ENCODE measurements at places on chromosomes 12 and 14.

DNA sequence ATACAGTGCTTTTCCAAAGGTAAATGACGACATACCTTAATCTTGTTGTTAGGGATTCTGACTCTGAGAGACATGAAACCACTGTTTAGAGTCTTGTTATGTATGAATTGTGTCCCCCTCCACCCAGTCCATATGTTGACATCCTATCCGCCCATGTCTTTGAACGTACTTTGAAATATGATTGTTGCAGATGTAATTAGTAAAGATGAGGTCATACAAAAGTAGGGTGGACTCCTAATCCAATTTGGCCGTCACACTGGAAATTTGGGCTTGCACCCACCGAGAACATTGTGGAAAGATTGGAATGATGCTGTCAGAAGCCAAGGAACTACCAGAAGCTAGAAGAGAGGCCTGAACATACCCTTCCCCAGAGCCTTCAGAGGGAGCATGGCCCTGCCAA, 62.2 kb downstream of the RGS6 start:
- no peak for DNase-seq

DNA sequence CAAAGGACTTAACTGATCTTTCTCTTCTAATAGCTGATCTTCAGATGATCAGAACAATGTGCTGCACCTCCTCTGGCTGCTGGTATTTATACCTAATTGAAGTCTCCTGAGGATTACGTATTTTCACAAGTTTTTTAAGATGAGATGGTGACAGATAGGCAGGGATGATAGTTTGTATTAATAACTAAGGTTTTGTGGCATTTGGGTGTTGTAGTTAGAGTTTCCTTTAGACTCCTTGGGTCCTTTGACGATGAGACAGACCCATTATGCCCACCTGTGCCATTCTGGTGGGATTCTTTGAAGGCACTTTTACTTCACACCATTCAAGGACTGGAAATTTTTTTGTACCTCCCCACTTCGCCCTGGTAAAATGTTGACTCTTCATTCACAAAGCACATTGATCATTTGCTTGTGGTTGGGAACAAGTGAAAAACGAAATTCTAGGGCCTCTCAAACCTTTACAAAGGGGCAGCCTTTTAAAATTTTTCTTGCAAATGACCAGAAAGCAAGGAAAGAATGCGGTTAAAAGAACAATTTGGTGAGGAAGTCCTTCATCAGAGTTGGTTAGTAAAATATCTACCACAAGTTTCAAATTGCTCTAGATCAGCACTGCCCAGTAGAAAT, at the start of gene IFNG:
Gene IFNG (minus strand): TSS at position 60 of the 624 bp plus-strand sequence. CDS start 125 bp downstream, outside the sequence.
- no peak for DNase-seq

GRCh38 chr12:59115526-59115925, 195.2 kb upstream of the LRIG3 start:
- DNase-seq, result no peak

GRCh38 chr12:21715386-21715785, 57.7 kb upstream of the LDHB start:
- no peak for DNase-seq

DNA sequence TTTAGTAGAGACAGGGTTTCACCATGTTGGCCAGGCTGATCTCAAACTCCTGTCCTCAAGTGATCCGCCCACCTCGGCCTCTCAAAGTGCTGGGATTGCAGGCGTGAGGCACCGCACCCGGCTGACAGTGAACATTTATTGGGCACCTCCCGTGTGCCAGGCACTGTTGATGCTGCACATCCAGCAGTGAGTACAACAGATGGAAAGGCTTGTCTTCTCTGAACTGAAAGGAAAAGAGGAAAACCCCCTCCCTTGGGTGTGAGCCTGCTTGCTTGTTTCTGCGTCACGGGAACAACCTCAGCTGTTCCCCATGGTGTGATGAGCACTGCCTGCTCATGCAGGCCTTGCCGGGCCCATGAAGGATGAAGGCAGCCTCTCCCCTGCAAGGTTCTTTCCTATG, 39.5 kb downstream of the DGLUCY start:
- DNase-seq, result no peak

DNA sequence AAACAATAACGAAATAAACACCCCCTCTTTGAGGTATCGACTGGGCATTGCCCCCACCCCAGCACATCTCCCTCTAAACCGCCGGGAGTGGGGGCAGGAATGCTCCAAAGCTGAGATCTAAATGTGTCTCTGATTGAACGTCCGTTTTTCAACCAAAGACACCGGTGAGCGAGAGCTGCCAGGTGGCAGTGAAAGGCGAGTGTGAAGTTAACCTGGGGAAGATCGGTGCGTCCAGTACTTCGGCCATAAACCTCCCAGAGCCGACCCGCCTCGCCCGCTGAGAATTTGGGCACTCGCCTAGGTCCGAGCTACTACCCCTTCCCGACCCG, 625 bp downstream of the ANGEL1 start:
- DNase-seq, result no peak

- no peak for DNase-seq
These were observed 2.3 kb upstream of the NEMP1 start for GRCh38 chr12:57080855-57081254.

GRCh38 chr14:64801800-64802199, 77.9 kb downstream of the SPTB start:
- no peak for DNase-seq

- DNase-seq, result no peak
These were observed 152.2 kb downstream of the PDE3A start for GRCh38 chr12:20520532-20520931.

- DNase-seq, result no peak
These were observed 6.1 kb upstream of the PSMA6 start for GRCh38 chr14:35286003-35286600.

- no peak for DNase-seq
These were observed 17.7 kb upstream of the TSPAN11 start for GRCh38 chr12:30908722-30909348.

DNA sequence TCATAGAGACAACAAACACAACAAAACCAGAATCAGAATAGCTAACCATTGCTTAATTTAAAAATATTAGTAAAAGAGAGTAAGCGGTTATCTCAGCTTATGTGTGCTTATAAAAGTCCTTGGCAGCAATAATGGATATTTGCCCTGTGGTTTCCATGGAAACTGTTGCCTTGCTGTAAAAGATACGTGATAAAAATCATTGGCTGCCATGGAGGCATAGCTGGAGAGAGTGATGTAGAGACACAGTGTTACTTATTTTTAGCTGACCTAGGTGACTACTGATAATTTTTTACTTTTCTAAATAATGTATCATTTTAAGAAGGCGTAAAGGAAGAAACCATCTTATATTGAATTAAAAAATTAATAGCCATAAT, 92.9 kb downstream of the ERC1 start:
- DNase-seq, result no peak

DNA sequence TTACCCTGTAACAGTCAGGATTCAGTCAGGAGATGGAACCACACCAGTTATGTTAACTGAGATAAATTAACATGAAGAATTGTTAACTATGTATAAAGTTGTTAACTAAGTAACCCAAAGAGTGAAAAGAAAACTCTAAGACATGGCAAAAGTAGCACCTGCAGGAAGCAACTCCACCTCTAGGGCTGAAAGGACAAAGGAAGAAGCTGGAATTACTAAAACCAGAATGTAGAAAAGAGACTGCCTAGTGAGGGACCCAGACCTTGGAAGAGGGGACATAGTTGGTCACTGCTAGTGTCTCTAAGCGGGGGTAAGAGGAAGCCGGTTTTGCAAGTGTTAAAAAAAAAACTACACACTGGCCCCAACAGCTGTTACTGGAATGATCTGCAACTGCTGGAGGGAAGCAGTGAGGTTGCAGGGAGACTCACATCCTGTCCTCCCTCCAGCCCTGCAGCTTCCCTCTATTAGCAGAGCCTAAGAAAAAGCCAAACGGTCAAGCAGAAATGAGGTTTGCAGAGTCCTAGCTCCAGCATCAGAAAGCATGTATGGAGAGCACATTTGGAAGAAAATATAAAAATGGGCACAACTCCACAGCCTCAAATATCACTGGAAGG, 39.8 kb downstream of the GPR135 start:
- DNase-seq, result no peak

DNA sequence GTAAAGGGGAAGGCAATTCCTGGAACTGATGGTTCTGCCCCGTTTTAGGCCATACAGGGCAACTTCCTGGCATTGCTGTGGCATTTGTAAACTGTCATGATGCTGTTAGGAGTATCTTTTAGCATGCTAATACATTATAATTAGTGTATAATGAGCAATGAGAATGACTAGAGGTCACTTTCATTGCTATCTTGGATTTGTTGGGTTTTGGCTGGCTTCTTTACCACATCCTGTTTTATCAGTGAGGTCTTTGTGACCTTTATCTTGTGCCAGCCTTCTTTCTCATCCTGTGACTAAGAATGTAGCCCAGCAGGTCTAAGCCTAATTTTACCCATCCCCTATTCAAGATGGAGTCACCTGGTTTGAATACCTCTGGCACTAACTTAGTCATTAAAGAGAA, 51.2 kb downstream of the TESPA1 start:
- no peak for DNase-seq

- DNase-seq, result no peak
These were observed 195.5 kb upstream of the BTG1 start for GRCh38 chr12:92341065-92341668.

GRCh38 chr12:124581307-124582107, 14.1 kb upstream of the NCOR2 start:
- no peak for DNase-seq

DNA sequence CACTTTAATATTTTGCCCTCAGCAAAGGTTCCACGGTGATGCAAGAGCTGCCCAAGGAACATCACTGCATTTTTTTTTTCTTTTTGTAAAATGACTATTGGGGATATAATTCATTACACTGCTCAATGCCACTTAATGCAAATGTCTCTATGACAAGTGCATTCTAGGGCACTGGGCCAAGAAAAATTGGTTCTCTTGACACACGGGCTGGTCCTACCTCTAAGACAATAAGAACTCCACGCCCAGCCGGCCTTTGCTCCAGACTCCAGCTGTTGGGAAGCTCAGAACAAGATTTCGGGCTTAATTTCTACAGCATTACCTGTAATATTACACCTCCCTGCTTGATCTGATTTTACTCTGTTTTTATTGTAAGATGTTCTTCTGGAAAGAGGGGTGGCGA, 48.8 kb upstream of the VRK1 start:
- no peak for DNase-seq

GRCh38 chr12:41142376-41142775, 45.7 kb upstream of the PDZRN4 start:
- no peak for DNase-seq

DNA sequence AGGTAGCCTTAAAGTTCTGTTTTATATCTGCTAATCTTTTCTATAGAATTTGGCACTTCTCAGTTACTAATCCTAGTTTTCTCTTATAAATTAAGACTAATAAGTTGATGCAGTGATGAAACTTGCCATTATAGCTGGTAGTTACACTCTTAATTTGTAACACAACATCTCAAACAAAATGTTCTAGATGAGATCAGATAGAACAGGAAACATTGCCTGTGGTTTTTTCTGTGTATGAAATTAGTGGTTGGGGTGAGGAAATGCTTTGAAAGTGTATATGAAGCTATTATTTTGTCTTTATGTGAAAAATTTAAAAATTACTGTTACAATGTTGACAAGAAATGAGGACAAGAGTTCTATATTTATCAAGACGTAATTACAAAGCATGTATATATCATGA, 91.9 kb downstream of the PCNX1 start:
- no peak for DNase-seq

- no peak for DNase-seq
These were observed 1.4 kb downstream of the C12orf56 start for GRCh38 chr12:64389154-64389553.

DNA sequence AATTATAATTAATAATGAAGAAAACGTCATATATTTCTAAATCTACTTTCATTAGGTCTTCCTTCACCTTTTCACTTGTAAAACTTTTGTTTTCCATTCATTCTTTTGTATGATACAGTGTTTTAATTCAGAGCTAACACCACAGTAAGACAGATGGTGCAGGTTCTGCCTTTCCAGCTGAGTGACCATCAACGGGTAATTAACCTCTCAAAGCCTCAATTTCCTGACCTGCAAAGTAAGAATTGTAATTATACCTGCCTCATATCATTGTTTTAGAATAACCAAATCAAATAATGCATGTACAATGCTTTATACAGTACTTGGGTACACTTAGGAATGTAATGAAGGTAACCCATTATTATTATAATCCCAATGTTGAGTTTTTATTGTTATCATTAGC, 157.6 kb downstream of the FOXA1 start:
- DNase-seq, result no peak

DNA sequence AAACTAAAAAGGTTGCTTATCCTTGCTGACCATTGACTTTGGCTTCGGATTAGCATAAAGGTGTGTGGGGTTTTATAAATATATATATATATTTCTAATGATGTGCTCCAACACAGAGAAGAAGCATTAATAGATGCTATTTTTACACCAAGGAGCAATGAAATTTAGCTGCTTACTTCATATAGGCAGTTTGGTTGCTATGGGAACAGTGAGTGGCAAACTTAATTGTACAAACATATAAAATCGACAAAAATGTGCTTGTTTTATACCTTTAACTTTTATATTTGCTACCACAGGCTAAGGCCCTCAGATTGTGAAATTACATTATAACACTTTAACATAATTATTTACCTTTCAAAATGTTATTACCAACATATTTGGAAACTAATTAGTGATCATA, 303.4 kb downstream of the SEC23A start:
- DNase-seq, result no peak

DNA sequence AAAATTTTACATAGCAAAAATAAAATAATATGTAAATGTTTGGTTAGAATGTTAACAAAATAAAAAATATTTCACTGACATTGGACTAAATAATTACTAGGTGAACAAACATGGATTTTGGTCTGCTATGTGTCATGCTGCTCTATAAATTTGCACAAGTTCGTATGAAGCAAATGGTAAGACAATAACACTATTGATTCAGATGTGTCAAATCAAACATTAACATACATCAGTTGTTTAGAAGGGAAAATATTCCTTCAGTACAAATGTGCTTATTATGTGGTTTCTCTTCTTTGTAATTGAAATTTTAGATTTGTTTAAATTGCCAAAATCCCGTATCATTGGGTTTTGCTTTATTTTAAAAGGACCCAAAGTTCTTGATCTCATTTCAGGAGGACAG, 46.9 kb downstream of the PAWR start:
- DNase-seq, result no peak

DNA sequence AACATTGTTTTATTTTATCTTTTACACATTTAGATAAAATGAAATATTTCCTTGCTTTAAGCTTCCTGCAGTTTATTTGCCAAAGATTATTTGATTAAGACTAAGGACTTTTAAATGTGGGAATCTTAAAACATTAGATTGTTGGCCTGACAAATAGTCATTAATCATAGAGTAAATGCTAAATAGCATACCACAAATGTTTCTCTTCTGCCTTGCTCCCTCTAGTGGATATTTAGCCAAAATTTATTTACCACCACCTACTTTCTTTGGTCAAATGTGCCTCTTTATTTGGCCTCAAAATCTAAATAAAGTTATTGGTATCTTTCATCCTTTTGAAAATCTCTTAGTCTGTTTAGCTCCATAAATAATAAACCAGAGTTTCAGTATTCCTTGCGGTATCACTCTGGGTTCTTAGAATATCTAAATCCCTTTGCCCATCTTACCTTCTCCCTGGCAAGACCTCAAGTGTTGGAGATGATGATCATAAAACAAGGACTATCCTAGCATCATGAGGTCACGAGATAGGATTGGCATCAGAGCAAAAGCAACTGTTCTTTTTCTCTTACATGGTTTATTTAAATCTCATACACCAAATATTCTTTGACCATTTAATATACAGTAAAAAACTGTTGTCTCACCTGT, 150.6 kb upstream of the AEBP2 start:
- no peak for DNase-seq

GRCh38 chr12:49798248-49798647, 30.0 kb downstream of the NCKAP5L start:
- no peak for DNase-seq

GRCh38 chr12:51941011-51941581, 10.4 kb upstream of the ACVR1B start:
- DNase-seq, result no peak
